NCI-H524 (cell line): ENCODE measurements at places on chromosomes 12 and 14.

- no peak for DNase-seq
These were observed 71.4 kb downstream of the ADAMTS20 start for GRCh38 chr12:43480591-43480990.

DNA sequence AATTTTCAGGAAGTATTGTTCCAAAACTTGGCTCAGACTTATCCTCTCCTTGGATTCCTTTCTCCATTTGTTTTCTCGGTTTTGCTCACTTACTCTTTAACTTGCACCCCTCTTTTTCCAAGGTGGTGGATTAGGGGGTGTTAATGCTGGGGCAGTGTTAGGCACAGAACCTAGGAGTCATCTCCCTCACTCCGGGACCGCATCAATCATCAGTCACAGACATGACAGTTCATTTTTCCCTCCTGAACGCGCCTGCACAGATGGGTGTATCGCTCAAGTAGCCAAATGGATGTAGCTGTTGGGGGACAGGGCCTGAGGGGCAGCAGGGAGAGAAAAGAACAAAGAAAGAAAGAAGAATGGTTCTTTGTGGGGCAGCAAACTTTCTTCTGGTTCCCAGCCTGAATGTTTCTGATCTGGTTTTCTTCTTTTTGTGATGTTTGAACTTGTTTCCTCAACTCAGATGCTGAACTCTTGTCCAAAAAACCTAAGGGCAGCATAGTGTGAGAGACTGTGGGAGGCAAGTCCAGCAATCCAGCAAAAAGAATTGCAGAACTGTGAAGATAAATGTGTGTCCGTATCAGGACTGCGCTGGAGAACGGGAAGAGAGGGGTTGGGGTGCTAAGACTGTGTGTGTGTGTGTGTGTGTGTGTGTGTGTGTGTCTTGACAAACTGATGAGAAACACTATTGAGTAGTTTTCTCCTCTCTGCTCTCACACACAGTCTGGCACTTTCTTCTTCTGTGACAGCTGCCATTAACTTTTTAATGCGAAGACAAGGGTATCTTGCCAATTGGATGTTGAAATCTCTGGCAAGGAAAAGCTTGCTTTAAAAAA, 131.1 kb downstream of the FBXL14 start:
- no peak for DNase-seq

GRCh38 chr14:77580477-77580876, 36.0 kb downstream of the SPTLC2 start:
- no peak for DNase-seq

DNA sequence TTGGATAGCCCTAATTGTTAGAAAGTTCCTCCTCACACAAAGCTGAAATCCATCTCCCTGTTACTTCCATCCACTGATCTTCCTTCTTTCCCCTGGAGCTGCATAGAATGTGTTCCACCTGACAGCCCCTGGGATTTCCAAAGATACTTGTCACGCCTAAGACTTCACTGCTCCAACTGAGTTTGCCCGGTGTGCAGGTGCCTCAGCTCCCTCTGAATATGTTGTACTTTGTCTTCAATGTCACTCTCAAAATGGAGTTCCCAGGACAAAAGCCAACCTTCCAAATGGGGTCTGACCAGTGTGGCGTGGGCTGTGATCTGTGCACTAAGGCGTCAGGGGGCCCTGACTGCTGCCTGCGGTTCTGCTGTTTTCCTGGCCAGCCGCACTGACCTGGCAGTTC, 42.8 kb downstream of the CACNA2D4 start:
- DNase-seq = no peak

DNA sequence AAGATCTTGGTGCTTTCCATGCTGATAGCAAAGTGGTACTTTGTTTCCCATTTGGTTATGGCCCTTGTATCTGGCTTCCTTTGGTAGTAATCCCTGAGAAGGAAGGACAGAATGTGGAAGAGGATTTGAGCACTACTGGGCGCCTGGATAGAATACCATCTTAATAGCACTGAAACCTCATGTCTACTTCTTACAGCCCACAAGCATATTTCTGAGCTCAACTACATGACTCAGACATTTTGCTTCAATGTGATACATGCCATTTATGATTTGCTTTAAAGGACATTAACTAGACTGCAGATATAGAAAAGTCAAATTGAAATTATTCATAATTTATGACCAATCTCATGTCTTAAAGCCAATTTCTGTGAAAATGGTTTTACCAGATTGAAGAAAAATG, 80.4 kb downstream of the LIN7A start:
- no peak for DNase-seq

DNA sequence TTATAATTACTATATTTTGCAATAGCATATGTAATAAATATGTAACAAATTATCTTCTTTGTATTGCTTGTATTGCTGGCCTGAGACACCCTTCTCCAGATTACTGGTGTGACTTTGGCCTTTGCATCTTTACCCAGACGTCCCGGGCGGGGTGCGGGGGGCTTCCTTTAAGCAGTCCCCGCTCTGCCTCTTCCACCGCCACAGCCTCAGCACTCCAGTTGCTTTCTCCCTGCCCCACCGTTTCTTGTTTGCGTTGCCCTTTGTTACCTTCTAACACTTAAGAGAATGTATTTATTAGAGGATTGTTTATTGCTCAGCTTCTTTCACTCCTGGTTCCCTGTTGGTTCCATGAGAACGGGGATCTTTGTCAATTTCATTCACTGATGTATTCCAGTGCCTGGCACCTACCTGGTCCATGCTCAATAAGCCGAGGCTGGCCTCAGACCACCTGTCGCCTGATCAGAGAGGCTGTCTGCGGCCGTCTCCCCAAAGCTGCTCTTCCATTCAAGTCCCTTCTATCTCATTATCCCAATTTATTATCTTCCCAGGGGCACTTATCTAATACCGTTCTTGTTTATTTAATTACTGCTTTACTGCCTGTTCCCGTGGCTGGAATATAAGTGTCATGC, 100.5 kb upstream of the RFLNA start:
- no peak for DNase-seq

DNA sequence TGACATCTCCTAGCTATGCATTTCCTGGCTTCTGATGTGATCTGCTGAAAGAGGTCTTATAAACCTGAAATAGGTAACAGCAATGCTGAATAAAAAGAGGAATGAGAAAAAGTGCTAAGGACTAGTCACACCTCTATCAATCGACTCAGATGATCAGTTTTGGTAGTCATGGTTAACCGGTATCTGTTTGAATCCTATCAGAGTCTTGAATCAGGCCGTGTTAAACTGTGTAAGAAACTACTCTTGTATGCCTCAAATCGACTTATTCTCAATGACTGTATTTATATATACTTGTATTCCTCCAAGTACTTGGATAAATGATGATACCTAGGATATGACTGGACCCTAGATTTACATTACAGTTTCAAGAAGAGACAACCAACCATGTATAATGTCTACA, 10.8 kb upstream of the ISM2 start:
- no peak for DNase-seq

- DNase-seq = no peak
These were observed 4.1 kb downstream of the AKT1 start for GRCh38 chr14:104791425-104791824.

- no peak for DNase-seq
These were observed 12.1 kb downstream of the MDM1 start for GRCh38 chr12:68319988-68320623.

GRCh38 chr12:16881986-16882570, 276.1 kb upstream of the LMO3 start:
- DNase-seq = no peak

DNA sequence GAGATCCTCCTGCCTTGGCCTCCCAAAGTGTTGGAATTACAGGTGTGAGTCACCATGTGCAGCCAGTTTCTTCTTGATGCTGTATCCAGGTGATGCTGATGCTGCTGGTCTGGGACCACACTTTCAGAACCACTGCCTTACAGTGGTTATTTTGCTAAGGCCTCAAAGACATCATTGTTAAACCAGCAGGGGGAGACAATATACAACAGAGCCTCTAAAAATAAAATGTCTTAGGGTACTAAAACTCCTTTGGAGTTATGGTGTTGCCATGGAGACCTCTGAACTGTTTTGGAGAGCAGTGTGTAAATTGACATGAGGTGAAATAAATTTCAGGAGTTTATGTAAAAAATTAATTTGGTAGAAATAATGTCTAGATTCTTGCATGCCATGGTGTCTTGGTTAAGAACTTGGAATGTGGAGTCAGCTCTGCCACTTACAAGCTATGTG, 1.1 kb upstream of the ARG2 start:
- peak; percentile 67 for DNase-seq

DNA sequence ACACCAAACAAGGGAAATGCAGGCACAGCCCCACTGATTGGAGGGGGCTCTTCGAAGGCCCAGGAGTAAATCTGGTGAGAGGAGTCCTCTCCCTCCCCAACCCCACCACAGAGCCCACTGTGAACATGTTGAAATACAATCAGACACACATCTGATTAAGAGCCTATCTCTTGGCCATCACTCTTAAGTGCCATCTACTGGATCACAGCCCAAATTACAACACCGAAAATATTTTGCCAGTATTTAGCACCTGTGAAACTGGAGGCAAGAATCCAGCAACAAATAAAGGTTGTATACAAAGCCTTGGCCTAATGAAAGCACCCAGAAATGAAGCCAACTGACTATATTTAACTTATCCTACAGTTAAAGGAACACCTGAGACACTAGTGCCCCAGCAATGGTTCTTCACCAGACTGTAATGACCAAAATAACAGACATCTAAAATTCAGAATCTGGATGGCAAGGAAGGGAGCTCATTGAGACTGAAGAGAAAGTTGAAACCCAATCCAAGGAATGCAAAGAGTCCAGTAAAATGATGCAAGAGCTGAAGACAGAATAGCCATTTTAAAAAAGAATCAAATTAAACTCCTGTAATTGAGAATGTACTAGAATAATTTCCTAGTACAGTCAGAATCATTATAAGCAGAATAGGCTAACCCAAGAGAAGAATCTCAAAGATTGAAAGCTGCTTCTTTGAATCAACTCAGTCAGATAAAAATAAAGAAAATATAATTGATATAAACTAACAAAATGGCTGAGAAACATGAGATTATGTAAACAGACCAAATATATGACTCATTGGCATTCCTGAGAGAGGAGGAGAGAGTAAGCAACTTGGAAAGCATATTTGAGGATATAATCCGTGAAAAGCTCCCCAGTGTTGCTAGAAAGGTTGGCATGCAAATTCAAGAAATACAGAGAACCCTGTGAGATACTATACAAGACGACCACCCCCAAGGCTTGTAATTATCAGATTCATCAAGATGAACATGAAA, 1117.0 kb downstream of the FLRT2 start:
- DNase-seq = peak; percentile 29

GRCh38 chr12:114275086-114275485, 130.9 kb downstream of the TBX5 start:
- no peak for DNase-seq

DNA sequence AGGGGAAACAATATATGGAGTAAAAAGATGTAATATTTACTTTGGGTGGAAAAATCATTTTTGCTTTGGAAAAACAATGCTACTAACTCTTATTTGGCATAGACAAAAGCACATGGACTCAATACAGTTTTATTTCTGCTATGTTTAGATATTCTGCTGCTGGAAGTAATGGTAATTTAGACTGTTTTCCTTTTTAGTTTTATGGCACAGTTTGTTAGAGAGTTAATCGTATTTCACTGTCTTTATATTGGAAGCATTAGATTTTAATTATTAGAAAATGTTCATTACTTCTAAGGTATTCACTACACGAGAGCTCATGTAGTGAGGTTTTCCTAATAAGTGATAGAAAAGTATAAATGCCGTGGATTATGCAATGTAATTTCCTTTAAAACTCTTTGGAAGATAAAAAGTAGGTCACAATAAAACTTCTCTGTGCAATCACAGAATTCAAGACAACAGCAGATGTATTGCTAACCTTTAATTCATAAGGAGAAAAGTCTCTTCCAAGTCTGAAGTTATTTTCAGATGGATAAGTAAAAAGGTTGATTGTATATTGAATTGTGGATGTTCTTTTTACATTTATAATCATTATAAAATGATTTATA, 851.8 kb downstream of the TMTC2 start:
- no peak for DNase-seq
